ENCODE measurements at places on chromosomes 3 and 15.

GRCh38 chr3:129947538-129948240 lies 26.8 kb upstream of the TRH start:
- no peak for DNase-seq

DNA sequence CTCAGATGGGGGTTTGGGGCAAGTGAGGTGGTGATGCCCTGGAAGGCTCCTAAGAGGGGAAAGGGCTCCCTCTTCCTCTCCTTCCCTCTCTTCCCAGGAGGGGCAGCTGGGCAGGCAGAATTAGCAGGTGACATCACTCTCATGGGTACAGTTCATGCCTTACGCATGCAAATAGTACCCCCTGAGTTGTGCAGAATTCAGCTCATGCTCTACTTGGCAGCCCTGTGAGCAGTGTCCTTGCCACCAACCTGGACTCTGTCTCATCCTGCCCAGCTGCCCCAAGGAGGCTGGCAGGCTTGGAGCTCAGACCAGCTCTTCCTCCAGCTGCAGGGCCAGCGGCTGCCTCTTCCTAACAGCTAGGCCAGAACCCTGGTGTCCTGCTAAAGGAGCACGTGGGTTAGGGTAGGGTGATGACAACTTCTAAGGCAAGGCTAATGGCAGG lies 3.3 kb downstream of the CHAC1 start:
- DNase-seq, result no peak

DNA sequence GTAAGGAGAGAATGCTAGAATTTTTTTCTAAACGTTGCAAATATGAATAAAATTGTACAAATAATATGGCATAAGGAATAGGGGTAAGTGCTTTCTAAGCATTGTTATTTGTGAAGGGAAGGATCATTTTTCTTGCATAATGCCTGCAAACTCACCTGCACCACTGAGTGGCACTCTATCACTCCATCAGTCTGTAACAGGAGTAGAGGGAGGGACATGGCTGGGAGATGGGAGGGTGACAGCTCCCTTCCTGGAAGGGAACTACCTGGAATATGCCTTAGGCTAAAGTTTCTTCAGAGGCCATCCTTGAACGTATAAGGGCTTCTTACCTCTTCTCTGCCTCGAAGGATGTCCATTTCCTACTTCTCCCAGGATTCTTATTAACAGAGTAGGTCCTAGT lies 3.0 kb downstream of the NAALADL2 start:
- DNase-seq, result no peak

GRCh38 chr3:105353485-105354161 lies 13.1 kb upstream of the ALCAM start:
- no peak for DNase-seq

DNA sequence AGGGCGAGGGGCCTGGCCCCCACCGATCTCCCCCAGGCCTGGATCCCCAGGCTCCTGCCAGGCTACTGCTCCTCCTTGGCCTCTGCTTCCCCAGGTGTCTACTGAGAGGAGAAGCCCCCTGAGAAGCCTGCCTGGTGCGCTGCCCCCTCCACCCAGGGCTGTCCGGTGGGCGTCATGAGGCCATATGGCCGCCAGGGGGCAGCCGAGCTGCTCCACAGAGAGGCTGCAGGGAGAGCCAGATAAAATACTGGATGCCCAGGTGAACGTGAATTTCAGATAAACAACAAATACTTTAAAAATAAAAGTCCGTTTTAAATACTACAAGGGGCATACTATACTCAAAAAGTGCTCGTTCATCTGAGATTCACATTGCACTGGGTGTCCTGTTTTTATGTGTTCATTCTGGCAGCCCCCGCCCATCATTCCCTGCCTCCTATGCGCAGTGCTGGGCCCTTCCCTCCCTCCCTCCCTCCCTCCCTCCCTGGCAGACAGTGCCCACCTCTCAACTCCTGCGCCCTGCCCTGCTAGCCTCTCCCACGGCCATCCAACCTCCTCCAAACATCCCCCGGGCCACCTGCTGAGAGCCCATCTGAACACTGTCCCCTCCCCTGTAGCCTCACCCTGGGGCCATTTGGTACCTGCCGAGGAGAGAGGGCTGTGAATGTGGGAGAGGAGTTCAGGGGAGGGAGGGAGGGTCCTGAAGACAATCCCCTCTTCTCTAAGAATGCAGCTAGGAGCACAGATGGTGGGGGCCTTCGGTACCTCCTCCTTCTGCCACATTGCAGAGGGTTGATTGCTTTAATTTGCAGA lies 29.6 kb downstream of the PSTPIP1 start:
- DNase-seq, result no peak

DNA sequence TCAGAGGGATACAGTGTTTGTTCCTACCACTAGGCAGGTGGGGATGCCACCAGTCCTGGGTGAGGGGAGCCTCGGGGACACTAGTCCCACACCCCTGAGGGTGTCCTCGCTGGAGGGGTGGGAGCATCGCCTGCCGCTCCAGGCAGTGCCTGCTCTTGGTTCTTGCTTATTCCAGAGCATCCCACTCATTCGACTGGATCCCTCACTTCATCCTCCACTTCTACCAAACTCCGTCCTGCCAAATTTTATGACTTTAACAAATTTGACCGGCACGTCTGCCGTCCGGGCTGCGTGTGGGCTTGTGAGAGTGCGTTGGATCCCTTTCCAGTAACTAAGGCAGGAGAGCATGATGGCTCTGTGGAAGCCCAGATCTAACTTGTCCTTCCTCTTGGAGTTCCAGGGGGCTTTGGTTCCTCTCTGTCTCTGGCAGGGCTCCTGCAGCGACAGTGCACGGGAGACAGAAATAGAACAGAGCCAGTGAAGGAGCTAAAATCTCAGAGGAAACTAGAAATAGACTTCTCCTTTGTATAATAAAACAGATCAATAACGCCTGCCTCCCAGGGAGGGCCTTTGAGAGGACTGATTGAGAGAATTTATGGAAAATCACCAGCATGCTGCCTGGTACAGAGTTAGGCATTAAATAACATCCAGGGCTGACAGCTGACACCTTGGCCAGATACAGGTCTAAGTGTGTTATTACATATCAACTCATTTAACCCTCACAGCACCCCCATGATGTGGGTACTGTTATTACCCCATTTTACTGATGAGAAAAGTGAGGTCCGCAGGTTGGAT lies 34.5 kb downstream of the MGLL start:
- no peak for DNase-seq

- no peak for DNase-seq
These were observed 153.4 kb upstream of the MME start for GRCh38 chr3:154926721-154927120.

DNA sequence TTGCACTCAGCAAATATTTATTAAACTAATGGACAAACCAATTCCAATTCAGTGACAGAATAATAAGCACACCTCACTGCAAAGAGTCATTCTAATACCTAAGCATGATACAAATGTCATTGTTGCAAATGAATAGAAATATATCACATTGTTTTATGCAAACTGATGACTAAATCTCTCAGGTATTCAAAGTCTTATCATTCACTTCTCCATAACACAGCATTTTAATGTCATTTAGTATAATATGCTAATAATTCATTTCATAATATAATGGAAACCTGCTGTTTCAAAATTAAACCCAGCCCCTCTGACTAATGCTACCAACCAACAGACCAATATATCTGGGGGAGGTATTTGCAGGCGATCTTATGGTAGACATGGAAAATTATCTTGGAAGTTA lies 71.8 kb downstream of the FGF7 start:
- no peak for DNase-seq

- DNase-seq, result no peak
These were observed 65.8 kb upstream of the TRA2B start for GRCh38 chr3:186003610-186004009.

- DNase-seq, result no peak
These were observed 1.6 kb downstream of the C15orf39 start for GRCh38 chr15:75203017-75203907.

- no peak for DNase-seq
These were observed 229.8 kb downstream of the LRTM1 start for GRCh38 chr3:54698054-54698453.

DNA sequence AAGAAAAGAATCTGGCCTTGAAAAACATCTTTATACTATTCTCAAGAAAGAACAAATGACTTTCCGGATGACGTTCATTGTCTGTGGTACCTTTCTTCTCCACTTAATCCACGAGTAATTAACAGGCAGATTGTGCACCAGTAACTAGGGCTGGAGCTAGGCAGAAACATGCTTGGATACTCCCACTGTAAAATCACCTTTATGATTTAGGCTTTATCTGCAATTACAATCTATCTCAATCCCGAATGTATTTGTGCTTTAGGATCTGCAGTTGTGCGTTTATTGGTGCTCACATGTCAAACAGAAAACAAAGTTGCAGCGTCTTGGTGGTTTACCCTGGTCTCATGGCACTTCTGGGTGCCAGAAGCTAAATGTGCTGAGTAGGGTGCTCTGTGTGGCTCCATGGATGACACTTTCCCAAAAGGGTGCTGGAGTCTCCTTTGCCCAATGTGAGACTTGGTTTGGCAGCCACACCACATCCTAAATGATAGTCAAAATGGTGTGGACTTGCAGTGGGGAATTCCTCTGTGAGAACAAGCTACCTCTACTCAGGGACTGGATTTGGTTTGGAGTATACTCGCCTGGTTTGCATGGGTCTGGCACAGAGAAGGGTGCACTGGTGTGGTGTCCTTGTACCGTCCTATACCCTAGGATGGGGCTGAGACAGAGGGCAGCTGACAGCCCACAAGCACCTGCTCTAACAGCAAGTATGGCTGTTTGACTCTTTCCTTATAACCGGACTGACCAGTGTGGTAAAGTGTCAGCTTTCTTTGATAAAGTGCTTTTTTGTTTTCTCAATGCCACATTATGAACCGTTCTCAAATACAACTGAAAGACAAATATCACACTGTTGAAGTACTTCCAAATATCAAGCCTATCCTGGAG lies 7.7 kb downstream of the SERP1 start:
- no peak for DNase-seq

DNA sequence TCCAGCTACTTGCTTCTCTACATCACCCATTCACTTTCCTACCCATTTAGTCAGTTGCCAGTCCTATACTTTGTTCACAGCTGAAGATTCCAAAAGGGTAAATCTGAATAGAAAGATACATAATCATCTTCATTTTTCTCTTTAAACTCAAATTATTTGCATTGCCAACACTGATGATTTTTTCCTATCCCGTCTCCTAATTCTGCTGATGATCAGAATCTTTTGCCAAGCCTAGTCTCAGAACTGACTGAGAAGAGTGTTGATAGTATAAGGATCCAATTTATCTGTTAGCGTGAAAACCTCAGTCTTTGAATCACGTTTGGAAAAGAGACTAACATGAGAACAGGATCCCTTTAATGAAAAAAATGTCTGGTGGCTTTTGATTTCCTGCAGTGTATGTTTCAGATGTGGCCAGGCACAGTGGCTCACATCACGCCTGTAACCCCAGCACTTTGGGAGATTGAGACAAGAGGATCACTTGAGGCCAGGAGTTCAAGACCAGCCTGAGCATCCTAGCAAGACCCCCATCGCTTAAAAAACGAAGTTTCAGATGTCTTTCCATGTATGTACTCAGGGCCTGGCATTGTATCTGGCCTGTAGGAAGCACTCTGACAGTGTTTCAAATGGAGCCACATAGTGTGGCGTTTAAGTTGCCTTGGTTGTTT lies 169.4 kb downstream of the KLHL25 start:
- DNase-seq, result peak; percentile 23

- no peak for DNase-seq
These were observed 152.9 kb downstream of the XXYLT1 start for GRCh38 chr3:195117978-195118581.

- no peak for DNase-seq
These were observed 751.9 kb downstream of the ROBO1 start for GRCh38 chr3:79015854-79016253.

- peak; percentile 94 for DNase-seq
These were observed 32.9 kb downstream of the B3GNT5 start for GRCh38 chr3:183285828-183286457.

- DNase-seq, result no peak
These were observed 2.7 kb downstream of the EOMES start for GRCh38 chr3:27719314-27720003.

- no peak for DNase-seq
These were observed 47.4 kb upstream of the SYN2 start for GRCh38 chr3:11956781-11957180.

- no peak for DNase-seq
These were observed 74.5 kb upstream of the BLM start for GRCh38 chr15:90642464-90643300.

DNA sequence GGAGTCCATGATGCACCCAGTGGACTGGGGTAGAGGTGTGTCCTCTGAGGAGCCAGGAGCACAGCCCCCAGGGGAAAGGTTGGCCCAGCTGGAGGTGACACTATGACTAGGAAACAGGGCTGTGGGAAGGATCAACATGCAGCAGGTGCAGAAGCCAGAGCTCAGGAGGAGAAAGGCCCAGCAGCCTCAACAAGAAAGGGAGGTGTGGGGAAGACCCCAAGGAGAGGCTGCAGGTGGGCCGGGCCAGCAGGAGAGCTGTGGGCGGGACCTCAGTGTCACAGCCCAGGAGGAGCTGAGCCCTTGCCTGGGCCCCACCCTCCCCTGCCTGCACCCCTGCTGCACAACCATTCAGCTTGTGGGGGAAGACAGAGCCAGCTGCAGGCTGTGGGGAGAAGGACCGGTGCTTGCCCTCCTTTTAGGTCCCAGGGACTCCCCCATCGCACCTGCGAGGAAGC lies 18.4 kb upstream of the KLF13 start:
- DNase-seq, result no peak

- no peak for DNase-seq
These were observed 143.8 kb downstream of the KCNMB2 start for GRCh38 chr3:178680037-178680436.

- DNase-seq, result no peak
These were observed 208.2 kb upstream of the MANF start for GRCh38 chr3:51176923-51177322.

DNA sequence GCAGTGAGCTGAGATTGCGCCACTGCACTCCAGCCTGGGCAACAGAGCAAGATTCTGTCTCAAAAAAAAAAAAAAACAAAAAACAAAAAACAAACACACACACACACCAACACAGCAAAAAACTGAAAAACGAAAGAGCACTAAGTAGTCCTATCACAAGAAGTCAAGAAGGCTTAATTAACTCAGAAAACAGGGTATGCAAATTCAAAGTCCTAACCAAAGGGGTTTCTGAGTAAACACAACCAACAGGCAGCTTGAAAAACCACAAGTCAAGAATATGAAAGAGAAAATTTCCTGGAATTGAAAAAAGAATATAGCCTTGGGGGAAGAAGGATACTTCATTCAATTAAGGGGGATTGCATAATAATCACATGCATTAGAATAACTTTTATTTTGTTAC lies 37.7 kb upstream of the PARP14 start:
- DNase-seq, result no peak

GRCh38 chr15:101027920-101028319 lies 108.8 kb downstream of the LRRK1 start:
- no peak for DNase-seq

GRCh38 chr3:43862470-43862869 lies 171.7 kb downstream of the ABHD5 start:
- no peak for DNase-seq
